Right atrium auricular region (tissue), 2 donors: ENCODE measurements at places on chromosomes 11 and 22. TPM values are rescaled to one million over a fixed set of nuclear protein-coding genes. Genes with fewer than 3 reads are reported as not detected.

GRCh38 chr22:41382098-41382578, 396 bp downstream of the TEF start:
- DNase-seq, result peak; percentile 79

- DNase-seq, result no peak
Measured at GRCh38 chr11:43998308-43998707, 49.5 kb upstream of the ACCSL start.

GRCh38 chr11:110200241-110200640, 96.2 kb downstream of the RDX start:
- DNase-seq, result no peak

- no peak for DNase-seq
Measured at GRCh38 chr11:124922831-124923230, 3.8 kb downstream of the HEPN1 start.

DNA sequence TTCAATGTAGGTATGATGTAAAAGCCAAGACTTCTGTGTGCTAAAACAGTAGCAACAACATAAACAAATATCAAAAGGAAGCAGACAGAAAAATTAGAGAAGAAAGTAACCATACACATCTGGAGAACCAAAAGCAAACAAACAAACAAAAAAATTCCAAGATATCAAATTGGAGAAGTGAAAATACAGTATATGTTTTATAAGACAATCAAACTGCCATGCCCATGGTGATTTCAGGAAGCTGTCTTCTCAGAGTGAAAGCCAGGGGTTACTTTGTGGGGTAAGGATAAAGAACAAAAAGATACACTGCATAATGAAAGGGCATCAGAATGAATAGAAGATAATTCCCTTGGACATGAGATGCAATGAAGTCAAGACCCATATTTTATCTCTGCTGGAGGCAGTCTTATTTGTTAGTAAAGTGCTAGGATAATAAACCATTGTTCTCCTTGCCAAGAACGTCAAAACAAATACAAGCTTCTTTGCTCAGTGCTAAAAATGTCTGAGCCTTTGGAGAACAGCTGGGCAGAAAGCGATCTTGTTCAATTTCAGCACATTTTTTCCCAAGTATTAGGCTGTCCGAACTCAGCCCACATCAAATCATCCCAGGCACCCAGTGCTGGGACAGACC, 38.1 kb upstream of the LDLRAD3 start:
- DNase-seq, result no peak

- DNase-seq, result peak; percentile 77
Measured at GRCh38 chr22:39300186-39300830, 19.1 kb downstream of the RPL3 start.

GRCh38 chr11:116431842-116432241, 340.9 kb downstream of the BUD13 start:
- DNase-seq, result no peak

DNA sequence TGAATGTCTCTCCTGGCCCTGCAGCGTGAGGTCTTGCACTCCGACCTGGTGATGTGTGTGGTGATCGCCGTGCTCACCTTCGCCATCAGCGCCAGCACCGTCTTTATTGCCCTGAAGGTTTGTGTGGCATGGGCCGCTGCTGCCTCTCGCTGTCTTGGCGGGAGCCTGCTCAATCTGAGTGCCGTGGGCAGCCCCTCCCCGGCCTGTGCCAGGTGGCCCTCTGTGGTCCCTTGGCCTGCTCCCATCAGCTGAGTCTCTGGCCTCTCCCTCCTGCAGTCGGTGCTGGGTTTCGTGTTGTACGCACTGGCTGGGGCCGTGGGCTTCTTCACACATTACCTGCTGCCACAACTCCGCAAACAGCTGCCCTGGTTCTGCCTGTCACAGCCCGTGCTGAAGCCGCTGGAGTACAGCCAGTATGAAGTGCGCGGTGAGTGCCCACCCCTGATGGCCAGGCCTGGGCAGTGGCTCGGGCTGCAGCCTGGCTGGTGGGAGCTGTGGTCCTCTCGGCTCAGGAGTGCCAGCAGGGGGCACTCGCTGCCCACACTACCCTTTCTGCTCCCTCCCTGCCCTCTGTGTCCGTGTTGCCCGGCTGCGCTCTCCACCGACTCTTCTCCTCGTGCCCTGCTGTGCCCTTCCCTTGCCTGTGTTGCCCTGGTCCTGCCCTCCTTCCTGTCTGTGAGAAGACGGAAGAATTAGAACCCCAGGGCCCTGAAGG, 10.2 kb downstream of the PCNX3 start:
- DNase-seq, result no peak

DNA sequence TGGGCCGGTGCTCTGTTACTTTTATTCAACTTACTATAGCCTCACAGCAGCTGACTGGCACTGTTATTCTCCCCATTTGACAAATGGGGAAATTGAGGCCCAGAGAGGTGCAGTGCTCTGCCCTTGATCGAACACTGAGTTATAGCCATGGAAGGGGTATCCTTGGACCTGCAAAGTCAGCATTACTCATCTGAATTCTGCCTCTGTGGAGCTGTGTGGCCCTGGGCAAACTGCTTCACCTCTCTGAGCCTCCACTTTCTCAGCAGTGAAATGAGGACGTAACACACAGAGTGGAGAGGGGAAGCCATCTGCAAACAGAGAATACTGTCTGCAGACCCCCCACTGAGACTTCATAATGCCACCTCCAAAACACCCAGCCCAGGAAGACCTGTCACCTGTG, 25.3 kb downstream of the TPST2 start:
- DNase-seq, result no peak

DNA sequence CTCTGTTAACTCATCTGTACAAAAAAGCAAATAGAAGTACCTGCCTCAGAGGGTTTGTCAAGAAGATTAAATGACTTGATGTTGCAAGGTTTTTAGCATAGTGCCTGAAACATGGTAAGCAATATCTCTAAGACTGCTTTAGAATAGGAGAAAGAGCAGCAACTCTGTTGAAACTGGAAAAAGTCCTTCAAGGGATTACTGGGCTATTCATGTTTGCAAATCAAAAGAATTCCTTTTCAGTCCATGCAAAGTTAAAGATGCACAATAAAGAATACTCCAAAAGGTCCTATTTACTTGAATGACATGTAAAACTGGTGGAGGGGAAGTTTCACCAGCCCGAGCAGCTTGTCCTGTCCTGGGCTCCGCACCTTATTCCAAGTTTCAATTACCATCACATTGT, 70.6 kb downstream of the C2CD3 start:
- no peak for DNase-seq

GRCh38 chr11:30295178-30295885, 27.6 kb upstream of the ARL14EP start:
- DNase-seq, result no peak

DNA sequence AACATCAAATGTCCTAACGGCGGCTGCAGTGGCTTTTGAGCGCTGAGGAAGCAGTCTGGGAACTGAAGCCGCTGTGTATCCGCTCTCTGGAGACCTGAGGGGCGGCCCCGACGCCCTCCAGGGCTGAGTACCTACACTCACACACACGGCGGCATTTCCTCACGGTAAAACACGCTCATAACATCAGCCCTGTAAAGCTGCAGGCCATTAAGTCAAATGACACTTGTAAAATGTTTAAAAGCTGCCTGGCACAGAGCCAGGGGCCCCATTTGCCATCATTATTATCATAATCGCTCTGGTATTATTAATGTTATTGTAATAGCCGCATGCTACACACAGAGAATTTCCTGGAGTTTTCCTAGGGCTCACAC, 5.1 kb downstream of the CARS1 start:
- DNase-seq, result no peak

DNA sequence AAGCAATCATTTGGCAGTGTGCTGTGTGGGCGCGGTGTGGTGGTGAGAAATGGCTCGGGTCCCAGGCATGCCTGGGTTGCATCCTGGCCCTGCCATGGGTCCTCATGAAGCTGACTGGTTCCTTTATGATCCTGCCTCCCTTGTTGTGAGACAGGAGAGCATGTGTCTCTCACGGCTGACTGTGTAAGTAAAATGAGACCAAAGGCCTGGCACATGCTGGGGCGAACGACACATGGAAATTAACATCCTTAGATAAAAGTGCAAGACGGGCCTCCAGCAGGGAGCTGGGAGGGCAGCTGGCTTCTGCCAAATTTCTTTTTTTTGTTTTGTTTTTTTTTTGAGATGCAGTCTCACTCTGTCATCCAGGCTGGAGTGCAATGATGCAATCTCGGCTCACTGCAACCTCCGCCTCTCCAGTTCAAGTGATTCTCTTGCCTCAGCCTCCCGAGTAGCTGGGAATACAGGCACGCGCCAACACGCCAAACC, 9.4 kb upstream of the FBLN1 start:
- DNase-seq, result peak; percentile 90

DNA sequence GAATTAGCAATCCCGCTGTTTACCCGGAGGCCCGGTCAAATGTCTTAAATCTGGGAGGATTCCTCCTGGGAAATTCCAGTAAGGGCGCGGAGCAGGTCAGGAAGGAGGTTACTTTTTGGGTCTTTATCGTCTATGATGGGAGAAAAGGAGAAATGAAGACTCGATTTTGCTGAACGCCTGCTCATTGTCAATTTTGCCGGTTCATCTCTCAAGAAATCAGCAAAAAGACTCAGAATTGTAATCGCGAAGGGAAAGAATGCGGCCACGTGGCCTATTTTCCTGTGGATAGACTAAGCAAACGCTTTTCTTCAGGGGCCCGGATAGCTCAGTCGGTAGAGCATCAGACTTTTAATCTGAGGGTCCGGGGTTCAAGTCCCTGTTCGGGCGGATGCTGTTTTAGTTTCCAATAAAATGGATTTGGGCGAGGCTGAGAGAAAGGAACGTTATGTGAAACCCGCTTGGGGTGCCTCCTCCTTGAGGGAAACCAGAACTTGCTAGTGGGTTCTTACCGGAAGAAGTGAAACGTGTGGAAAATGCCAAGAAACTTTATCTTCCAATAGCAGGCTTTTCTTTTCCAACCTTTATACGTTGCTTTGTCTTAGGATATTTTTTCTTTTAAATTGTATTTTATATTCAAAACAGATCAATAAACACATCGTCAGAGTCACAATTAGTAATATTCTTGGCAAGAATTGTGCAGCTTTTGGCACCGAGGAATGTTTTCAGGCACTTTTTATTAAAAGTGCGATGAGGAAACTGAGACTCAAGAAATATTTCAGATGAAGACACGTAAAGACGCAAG, 45.0 kb downstream of the OR4D9 start:
- peak; percentile 77 for DNase-seq

DNA sequence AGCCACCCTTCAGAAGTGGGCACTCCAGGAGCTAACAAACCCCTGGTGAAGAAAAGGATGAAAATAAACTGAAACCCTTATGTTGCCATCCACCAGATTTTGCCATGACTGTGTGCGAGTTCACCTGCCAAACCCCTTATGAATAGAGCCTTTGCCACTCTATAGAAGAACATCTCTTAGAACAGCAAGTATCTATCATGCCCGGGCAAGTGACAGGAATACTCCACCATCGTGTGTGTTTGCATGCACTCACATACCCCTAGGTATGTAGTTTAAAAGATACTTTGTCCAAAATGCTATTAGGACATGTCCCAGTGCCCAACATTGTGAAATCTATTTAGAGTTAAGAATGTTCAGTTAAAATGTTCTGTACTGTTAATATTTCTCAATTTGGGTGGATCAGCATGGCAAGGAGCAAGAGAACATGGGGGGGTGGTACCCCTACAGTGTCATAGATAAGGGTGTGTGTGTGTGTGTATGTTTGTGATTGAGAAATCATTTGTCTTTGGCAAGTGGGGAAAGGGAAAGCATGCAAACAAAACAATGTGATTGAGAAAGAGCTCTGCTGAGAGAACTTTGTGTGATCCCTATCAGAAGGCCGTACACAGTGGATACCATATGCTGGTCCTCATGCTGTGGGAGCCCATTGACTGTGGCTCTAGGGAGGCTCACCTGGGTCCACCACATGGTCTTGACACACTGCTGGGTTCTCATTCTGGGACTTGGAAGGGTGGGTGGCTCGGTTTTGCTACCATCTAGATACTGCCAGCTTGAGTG, 94.9 kb downstream of the ZBTB16 start:
- peak; percentile 86 for DNase-seq

- no peak for DNase-seq
Measured at GRCh38 chr22:29187831-29188230, 17.9 kb upstream of the EMID1 start.

DNA sequence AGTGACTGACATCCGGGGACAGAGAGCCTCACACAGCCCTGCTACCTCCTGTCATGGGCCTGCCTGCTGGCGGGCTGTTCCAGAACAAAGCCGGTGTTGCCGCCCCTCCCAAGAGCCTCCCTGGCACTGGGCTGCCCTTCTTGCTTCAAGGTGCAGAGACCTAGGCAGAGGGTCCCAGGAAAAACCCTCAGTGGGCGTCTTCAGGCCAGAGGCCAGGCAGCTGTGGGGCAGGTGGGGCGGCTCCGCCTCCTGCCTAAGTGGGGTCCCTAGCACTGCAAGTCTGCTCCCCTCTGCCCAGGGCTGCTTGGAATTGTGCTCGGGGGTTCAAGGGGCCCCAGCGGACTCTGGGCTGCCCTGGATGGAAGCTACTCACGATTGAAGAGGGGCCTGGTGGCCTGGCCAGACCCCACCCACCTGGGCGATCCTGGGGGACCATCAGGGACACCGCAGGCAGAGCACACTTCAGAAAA, 20.4 kb upstream of the GNB1L start:
- DNase-seq, result no peak

DNA sequence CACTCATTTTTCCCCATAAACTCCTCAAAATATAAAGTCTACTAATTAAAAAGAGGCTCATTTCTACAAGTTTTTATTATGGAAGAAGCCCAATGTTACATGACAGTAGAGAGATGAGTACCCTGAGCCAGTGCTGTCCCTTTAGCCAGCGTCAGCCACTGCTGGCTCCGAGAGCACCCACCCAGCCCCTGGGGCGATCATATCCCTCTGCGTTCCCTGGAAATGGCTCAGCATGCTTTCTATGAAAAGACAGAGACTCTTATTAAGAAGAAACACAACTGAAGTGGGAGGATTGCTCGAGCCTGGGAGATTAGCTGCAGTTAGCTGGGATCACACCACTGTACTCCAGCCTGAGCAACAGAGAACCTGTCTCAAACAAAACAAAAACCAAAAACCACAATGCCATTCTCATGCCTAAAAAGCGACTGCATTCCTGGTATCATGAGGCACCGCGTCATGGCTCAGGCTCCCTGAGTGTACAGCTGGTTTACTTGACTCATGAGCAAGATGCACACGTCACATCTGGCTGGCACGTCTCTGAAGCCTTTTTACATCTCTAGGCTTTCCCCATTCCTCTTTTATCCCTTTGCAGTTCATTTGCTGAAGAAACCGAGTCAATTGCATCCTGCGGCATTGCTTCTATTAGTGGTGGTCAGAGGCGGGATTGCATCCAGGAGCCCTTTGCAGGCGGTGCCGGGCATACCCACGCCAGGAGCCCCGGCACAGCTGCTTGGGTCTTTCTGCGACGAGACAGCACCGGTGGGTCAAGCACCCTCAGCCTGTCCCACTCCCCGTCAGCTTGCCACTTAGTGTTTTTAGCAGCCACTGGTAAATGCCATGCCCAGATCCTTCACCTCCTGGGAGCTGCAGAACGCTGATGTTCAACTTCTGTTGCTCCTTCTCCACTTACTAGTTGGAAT, 119.9 kb downstream of the CTTN start:
- no peak for DNase-seq

- DNase-seq, result no peak
Measured at GRCh38 chr11:120746376-120746775, 234.8 kb downstream of the GRIK4 start.

Gene MMP7
- total RNA-seq, result not detected

Gene BIK
- not detected for total RNA-seq

Gene TMEM191C
- 1.3 TPM for total RNA-seq

Gene APOA4
- not detected for total RNA-seq

Gene ANGPTL5
- total RNA-seq, result 3.3 TPM

Gene FOLH1
- total RNA-seq, result not detected
